ENCODE measurements at places on chromosomes 11 and 22.

DNA sequence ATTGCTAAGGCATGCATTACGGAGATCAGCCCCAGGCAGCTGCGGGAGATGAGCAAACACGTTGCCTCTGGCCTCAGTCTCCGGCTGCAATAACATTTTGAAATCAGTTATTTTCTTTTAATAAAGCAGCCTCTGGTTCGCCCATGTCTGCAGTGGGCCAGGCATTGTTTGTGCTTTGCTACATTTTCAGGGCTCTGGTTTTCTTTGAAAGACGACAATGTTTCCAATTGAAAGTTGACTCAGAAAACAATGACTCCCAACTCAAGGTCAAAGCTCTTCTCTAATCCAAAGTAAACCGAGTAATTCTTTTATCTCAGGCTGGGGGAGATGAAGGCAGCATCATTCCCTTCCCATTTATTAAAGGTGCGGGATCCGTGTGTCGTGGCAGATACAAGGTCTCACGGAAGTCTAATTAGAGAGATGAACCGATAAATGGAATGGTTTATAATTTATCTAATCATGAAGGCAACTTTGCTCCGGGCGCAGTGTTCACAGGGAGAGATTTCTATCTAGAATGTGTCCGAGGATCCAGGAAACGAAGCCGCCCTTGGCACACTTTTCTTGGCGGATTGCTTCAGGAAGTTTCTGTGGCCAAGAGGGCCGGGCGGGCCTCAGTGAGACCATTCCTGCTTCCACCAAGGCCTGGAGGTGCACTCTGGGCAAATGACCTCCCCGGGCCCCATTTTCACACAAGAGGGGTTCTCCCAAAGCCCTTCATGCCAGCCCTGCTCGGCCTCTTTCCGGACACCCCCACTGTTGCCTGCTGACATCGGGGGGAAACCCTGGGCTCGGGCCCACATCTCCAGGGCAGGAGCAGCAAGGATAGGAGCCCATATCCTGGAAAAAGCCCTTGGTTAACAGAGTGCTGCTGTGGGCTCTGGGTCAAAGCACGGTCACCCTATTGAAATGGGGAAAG is 811.4 kb downstream of the BRD1 start:
- DNase-seq, result no peak

- DNase-seq, result no peak
Measured at GRCh38 chr22:32990187-32990586, 68.0 kb downstream of the SYN3 start.

- DNase-seq, result no peak
Measured at GRCh38 chr11:65425971-65426838, 3.6 kb downstream of the NEAT1 start.

- no peak for DNase-seq
Measured at GRCh38 chr22:44449683-44450425, 48.2 kb downstream of the RTL6 start.

DNA sequence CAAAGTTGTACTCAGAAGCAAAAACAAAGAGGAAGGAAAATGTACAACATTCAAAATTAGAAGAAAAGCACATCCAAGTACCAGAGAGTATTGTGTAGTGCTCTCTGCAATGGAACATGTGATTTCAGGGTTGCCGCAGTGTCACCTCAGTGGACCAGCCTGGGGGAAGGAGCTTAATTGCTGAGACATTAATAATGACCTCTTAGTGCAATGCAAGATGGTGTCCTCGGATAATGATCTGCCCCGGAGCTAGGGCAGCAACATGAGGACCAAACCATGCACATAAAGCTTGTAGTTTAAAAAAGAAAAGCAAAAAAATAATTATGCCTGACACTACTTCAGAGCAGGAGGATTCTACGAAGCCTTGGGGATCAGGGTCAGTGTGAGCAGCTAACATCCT is 11.3 kb upstream of the JHY start:
- no peak for DNase-seq
